ENCODE measurements at places on chromosomes 3 and 15.
A peak's percentile ranks its signal among the peaks of the same experiment; 100 is the strongest.

DNA sequence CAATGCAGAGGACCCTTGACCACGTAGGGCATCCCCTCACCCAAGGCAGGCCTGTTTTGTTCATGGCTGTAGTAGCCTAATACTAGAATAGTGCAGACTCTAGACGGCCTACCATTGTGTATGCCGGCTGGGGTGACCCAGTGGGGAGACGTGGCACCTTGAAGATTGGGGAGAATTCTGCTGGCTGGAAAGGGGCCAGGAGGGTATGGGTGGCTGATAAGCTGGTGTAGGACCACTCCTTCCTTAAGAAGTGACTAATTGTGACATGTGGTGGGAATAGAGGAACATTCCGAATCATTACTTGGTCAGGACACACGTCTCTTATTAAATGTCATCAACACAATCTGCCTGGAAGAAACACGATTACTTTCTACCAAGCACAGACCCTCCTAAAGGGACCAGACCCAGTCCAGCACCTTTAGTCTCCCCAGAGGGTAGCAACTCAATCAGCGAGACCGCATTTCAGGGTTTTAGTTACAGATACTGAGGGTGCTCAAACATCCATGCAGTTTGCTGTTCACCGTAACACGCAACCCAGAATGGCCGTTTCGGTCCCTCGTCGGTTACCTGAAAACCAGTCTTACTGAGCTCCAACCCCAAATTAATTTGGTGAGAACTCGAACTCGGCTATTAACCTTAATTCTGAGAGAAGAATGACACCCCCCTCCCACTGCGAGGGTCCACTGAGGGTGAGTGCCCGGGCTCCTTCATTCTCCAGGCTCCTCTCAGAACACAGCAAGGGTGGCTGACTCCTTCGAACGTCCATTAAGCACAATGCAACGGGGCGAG lies 1.6 kb upstream of the KLF13 start:
- no peak for DNase-seq

DNA sequence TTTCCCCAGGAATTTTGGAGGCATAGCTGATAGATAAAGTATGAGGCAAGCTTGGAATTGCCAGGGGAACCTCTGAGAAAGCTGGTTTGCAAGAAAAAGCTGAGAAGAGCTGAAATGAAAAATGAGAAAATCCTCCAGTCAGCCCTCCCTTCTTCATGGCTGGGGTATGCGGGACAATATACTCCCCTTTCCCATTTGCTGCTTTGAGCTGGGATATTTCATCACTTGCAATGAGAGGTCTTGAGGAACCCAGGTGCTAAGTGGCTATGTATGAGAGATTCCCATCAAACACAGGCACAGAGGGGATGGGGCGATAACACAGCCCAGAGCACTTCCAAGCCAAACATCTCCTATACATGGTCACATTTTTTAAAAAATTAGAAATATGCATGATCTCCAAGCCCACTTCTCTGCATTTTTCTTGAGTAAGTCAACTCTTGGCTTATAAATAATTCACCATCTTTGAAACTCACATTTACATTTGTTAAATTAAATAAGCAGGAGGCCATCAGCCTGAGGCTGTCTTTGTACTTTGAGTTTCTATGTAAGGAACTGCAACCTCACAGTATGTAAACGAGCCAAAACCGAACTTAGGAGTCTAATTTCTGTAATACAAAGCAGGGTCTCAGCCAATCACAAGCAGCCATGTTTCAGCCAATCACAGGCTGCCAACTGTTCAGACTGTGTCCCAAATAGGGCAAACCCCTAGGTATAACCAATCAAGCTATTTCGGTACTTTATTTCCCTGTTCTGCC lies 983.6 kb upstream of the NR2F2 start:
- no peak for DNase-seq

DNA sequence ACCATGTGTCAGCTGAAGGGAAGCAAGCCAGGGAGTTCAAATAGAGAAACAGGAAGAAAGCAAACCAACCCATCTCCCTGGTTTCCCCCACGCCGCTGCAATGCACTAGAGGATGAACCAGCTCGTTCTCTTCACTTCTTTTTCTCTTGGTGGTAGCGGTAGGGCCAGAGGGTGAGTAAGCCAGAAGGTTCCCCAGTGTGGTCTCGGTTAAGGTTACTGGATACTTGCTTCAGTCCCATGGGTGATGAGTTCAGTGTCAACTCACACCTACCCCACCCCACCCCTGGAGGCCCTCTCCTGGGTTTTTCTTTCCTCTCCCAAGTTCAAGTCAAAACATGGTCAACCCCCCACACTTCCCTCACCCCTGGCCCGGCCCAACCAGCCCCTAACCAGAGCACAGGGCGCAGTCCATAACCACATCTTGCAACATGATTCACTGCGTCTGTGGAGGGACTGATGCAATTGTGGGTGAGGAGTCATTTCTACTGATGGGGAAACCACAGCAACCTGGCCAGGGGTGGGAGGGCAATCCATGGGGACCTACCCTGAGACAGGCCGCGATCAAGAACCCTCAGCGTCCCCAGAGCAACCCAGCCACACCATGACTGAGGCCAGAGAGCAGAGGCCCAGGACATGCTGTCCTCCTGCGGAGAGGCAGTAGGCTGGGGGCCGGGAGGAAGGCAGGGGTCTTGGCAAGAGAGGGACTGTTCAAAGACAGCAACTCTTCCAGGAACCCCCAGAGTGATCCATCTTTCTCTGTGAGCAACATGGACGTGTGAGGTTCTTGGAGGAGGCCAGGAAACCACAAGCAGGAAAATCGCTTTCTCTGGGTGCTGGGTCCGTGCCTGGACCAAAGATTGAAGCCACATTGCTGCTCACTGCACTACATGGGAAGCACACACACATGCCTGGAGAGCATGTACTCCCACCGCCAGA lies 276.6 kb downstream of the UACA start:
- peak; percentile 46 for DNase-seq

GRCh38 chr3:146640955-146641867 lies 36.1 kb upstream of the PLSCR5 start:
- DNase-seq = no peak

- DNase-seq = no peak
Observed at GRCh38 chr3:99896482-99896881, 78.8 kb downstream of the CMSS1 start.

DNA sequence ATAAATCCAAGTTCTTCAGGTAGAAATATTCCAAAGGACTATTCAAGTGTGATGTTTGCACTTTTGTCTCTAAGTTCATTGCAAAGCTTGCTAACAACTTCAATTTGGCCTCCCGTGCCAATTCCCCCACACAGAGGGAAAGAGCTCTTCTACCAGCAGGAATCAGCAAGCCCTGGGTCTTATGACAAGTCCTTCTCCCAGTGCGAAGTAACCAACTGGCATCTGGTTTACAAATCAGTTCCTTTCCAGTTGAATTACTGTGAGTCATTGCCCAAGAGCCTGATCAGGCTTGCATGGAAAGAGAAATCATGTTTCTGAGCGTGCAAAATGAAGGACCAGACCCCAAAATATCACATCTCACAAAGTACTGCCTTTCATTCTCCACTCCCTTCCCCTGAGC lies 62.7 kb upstream of the SLCO3A1 start:
- no peak for DNase-seq

- no peak for DNase-seq
Observed at GRCh38 chr3:118801899-118802298, 232.7 kb downstream of the IGSF11 start.

DNA sequence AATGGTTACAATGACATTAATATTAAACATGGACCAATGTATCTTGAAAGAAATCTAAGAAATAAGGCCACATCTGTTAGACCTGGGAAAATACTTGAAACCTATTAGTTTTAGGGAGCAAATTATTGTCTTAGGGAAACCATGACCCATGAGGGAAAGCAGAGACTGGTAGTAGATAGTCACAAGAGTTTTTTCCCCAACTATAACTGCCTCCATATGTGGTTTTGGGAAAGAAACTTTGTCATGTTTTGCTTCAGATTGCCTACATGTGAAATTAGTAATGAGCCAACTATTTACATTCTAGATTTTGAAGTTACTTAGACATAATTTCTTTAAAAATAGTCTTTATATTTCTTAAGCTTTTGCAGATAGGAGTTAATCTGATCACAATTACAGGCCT lies 474.9 kb downstream of the ROBO2 start:
- DNase-seq = no peak

- DNase-seq = no peak
Observed at GRCh38 chr3:137012097-137012501, 54.3 kb downstream of the IL20RB start.

GRCh38 chr15:31270767-31271166 lies 55.9 kb upstream of the KLF13 start:
- DNase-seq = no peak

DNA sequence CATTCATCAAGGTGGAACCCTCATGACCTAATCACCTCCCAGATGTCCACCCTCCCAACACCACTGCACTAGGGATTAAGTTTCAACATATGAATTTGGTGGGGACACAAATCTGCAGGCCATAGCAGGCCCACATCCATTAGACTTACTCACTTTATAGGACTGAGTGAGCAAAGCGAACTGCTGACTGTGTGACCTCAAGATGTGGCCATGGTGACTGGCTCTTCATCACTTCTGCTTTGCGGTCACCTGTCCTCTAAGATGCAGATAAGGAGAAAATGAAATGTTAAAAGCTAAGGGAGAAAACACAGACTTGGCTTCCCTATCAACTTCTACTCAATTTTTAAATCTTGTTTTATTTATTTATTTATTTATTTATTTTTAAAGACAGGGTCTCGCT lies 14.5 kb upstream of the DCP1A start:
- DNase-seq = no peak

- DNase-seq = no peak
Observed at GRCh38 chr3:185677146-185677829, 91.2 kb downstream of the SENP2 start.

GRCh38 chr15:65856821-65857455 lies 12.4 kb upstream of the RAB11A start:
- peak; percentile 65 for DNase-seq

DNA sequence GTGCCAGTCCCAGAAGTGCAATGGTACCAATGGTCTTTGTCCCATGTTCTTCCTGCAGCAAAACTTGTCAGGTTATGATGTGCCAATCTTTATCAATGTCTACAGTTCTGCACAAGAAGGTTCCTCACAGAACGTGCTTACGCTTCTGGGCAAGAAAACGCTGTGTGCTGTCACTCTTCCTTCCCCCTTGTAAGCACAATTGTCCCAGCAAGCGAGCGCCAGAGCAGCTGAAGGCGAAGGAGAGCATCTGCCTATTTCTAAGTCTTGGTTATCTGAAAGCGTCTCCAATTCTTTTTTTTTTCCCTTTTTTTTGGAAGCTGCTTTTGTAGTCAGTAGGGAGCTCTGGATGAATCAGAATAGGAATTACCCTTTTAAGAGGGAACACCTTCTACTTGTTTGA lies 514.4 kb downstream of the FGF12 start:
- DNase-seq = no peak

GRCh38 chr15:52857471-52857870 lies 67.3 kb upstream of the ONECUT1 start:
- no peak for DNase-seq

DNA sequence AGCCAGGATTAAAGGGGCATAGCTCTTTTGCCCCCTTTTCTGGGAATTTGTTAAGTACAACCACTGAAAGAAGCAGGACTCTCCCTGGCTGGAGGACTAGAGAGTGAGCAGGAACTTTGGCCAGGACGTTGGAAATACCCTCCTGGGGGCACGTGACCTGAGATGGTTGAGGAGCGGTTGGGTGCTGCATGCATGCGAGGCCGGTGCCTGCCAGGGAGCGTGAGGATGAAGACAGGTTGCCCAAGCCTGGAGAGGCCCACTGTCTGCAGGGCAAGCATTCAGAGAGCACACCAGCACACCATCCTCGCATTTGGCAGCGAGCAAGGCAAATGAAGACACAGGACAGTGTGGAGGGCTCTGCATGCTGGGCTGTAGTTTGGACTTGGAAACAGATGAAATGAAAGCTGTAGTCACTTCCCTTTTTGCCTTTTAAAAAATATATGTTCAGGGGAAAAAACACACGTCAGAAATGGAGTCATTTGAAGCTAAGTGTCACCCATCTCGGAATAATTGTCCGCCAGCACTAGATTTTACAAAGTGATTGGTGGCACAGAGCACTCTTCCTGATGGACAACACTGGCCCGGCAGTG lies 217.6 kb downstream of the SLCO3A1 start:
- no peak for DNase-seq

DNA sequence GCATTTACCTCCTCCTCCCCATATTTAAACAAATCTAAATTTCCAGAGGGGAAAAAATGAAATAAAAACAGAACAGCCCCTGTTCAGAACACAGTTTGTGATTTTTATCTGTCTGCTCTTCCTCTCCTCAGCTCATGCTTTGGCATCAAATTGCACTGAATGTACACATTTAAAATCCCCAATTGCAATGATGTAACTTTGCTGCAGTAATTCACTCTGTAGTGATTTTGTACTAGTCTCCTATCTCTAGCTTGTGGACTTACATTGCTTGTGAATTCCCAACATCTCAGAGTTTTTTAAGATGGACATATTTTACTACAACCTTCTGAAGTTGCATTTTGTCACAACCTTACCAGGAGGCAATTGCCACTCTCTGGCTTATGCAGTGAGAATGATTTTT lies 81.6 kb upstream of the ROBO2 start:
- DNase-seq = no peak

- DNase-seq = no peak
Observed at GRCh38 chr3:192336286-192336685, 391.1 kb downstream of the FGF12 start.

- DNase-seq = no peak
Observed at GRCh38 chr15:79008659-79009058, 63.8 kb upstream of the CTSH start.

DNA sequence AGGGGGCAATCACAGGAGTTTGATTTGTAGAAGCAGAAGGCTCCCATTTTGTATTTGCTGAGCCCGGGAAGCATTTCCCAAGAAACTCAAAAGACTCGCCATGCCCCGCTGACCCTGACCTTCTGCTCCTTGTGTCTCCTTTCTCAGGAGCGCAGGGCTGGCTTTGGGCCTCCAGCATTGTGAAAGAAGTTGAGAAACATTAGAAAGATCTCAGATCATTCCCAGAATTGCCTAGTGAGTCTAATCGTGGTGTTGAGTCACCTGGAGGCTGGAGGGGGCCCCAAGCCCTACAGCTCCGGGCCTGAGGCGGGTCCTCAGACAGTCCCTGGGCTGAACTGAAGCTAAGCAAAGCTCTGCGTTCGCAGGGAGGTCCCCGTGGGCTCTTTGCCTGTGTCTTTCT lies 10.9 kb upstream of the PIGZ start:
- no peak for DNase-seq

DNA sequence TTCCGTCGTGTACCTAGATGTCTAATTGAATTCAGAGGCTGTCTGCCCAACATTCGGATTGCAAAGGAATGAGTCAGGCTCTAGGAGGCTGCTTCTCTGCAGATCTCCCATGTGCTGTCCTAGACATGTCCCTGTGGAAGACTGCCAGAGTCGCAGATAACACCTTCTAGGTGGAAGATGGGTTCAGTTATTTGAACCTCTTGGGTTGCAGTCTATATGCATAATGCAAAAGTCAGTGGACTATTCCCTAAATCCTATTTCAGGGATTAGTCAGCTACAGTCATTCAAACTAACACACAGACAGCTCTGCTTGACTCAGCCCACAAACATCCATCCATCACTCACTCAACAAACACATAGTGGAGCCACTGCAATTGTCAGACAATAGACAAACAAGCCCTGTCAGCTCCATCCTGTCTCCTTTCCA lies 300.0 kb upstream of the CTNNB1 start:
- DNase-seq = no peak
